ENCODE measurements at places on chromosomes 4 and X.

DNA sequence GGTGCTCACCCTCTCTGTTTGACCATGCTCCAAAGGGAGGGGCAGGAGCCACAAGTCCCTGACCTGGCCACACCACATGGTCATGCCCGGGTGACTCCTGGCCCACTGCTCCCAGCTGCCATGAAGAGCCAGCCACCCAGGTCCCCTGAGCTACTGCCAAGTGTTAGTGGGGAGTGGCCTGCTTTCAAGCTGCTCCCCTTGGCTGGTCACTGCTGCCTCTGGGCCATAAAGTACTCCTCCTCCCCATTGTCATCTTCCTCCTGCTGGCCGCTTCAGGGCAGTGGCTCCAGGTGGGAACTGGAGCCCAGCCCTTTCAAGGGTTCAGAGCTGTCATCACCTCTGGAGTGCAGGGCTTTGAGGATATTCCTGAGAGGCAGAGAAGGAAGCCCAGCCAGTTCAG, 27.3 kb upstream of the RBBP7 start:
- H3K36me3 ChIP-seq = no peaks in the 10 kb centered on the region
- H3K27ac ChIP-seq = no peak overlapping the region
- no peaks in the 10 kb centered on the region for H3K4me1 ChIP-seq
- H3K27me3 ChIP-seq = no peaks in the 10 kb centered on the region

DNA sequence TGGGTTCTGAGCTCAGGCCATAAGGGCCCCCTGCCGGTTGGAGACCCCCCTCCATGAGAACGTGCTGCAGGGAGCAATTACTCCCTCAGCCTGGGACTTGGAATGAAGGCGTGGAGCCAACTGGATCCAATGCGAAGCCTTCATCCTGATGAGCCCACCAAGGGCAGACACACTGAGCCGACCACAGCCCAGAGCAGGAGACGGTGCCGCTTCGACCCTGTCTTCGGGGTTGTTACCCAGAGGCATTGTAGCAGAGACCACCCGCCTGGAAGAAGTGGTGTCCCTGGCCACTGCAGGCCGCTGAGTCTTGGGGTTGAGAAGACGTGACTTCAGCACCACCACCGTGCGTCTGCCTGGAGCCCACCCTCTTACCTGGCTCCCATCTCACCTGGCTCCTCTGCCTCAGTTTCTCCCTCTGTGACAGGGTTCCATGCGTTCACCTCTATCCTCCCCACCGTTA, 7.0 kb upstream of the NKX1-1 start:
- peaks cover 33% of the 10 kb centered on the region for H3K27me3 ChIP-seq
- DNase-seq = peak; percentile 9
- no peaks in the 10 kb centered on the region for H3K4me1 ChIP-seq
- H3K4me3 ChIP-seq = no peak overlapping the region

DNA sequence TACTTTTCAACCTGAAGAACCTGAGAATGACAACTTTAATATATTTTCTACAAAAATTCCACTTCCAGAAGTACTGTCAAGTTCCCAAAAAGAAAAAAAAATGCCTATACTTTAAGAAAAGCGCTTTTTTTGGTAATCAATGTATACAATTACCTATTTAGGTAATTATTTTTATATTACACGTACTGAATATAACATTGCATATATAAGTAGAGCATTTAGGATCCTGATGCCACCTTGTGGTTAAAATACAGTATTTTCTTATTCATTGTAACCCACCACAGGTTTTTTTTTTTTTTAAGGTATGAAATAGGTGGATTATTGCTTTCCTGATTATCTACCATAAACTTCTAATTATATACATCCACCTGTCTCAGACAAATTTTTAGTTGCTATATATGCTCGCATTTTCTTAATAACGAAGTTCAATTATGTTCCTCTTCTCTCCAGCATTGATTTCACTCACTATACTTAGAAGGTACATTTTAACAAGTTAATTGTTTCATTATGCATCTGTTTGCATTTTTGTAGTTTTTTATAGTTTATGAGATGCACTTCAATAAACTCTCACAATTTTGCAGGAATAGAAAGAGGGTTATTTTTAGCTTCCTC, 5.2 kb downstream of the MAP9 start:
- H3K4me3 ChIP-seq = no peak overlapping the region
- H3K27ac ChIP-seq = no peak overlapping the region
- H3K27me3 ChIP-seq = no peaks in the 10 kb centered on the region
- DNase-seq = no peak
- H3K36me3 ChIP-seq = no peaks in the 10 kb centered on the region

DNA sequence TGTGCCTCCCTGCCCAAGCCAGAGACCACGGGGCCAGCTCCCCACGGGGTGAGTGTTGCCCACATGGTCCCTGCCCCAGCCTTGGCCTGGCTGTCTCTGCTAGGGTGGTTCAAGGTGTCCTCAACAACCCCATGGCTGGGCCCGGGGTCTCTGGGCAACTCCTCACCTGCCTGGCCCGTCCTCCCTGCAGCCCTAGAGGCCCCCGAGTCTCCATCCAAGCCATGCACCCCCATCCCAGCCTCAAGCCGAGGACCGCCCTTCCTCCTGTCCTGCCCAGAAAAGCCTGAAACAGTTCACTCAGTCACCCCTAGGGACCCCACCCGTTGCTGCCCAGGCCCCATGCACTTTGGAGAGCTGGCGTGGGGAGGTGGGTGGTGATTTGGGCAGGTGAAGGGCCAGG, 120.9 kb downstream of the FAM53A start:
- H3K4me3 ChIP-seq = no peak overlapping the region
- DNase-seq = no peak
- H3K36me3 ChIP-seq = no peaks in the 10 kb centered on the region
- H3K27me3 ChIP-seq = peaks cover 5% of the 10 kb centered on the region
- H3K27ac ChIP-seq = no peak overlapping the region

DNA sequence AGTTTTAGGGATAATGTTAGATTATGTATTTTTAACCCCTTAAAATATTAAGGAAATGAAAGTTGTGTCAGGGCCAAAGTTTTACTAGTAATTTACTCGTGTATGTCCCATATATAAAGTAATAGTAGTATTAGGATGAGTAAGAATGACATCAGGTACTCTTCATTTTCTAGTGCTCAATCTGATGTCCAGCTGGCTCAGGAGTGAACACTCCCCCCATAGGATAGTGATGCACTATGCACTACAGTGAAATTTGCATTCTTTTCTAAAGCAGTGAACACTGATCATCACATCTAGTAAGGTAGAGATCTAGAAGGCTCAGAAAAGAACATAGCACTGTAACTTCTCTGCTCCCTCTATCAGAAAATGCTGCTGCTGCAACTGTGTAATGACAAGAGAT, 409.7 kb downstream of the GLUD2 start:
- H3K4me3 ChIP-seq = no peak overlapping the region
- H3K4me1 ChIP-seq = no peaks in the 10 kb centered on the region
- no peaks in the 10 kb centered on the region for H3K36me3 ChIP-seq
- H3K27me3 ChIP-seq = no peaks in the 10 kb centered on the region
- DNase-seq = no peak

- H3K27me3 ChIP-seq = no peaks in the 10 kb centered on the region
- no peak overlapping the region for H3K4me3 ChIP-seq
- H3K4me1 ChIP-seq = peaks cover 13% of the 10 kb centered on the region
- no peaks in the 10 kb centered on the region for H3K36me3 ChIP-seq
Observed at GRCh38 chr4:7967501-7968261, 28.0 kb upstream of the AFAP1 start.

- no peaks in the 10 kb centered on the region for H3K27me3 ChIP-seq
- H3K36me3 ChIP-seq = no peaks in the 10 kb centered on the region
- H3K4me1 ChIP-seq = no peaks in the 10 kb centered on the region
Observed at GRCh38 chrX:14411326-14411725, 118.0 kb upstream of the GLRA2 start.

GRCh38 chr4:179867300-179867878, 2375.8 kb upstream of the TENM3 start:
- H3K4me1 ChIP-seq = no peaks in the 10 kb centered on the region
- H3K27me3 ChIP-seq = no peaks in the 10 kb centered on the region
- DNase-seq = peak; percentile 49
- no peak overlapping the region for H3K4me3 ChIP-seq
- H3K27ac ChIP-seq = no peak overlapping the region

- no peak overlapping the region for H3K4me3 ChIP-seq
- H3K36me3 ChIP-seq = no peaks in the 10 kb centered on the region
- H3K27ac ChIP-seq = no peak overlapping the region
- DNase-seq = no peak
Observed at GRCh38 chrX:65607070-65607742, 60.2 kb upstream of the MSN start.

GRCh38 chrX:48957477-48957826, at the start of gene OTUD5:
TSS of gene OTUD5 (minus strand) at chrX:48957607. CDS start at chrX:48957570, 37 bp downstream.
- peak within 1 kb of the TSS; percentile 94 for H3K27ac ChIP-seq
- no peaks in the 10 kb centered on the region for H3K27me3 ChIP-seq
- no peaks in the 10 kb centered on the region for H3K36me3 ChIP-seq
- peak within 1 kb of the TSS; percentile 57 for H3K4me3 ChIP-seq
- no peak for DNase-seq

DNA sequence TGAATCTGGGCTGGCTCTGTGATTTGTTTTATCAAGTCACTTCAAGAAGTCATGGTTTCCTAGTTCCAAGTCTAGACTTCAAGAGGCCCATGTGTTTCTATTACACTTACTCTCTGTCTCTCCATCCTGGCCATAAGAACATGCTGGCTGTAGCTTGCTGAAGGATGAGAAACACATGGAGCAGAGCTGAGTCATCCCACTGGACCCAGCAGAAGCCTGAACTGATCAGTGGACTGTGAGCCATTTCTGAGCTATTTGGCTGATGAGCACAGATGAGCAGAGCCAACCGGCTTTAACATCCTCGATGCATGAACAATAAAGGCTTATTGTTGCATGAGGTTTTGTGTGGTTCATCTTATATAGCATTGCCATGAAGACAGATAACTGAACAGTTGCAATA, 290.6 kb upstream of the BOD1L1 start:
- H3K4me1 ChIP-seq = no peaks in the 10 kb centered on the region
- DNase-seq = peak; percentile 27
- no peak overlapping the region for H3K27ac ChIP-seq

GRCh38 chr4:186780291-186781031, 56.8 kb upstream of the FAT1 start:
- H3K27ac ChIP-seq = no peak overlapping the region
- H3K36me3 ChIP-seq = no peaks in the 10 kb centered on the region
- no peaks in the 10 kb centered on the region for H3K4me1 ChIP-seq
- DNase-seq = no peak
- no peaks in the 10 kb centered on the region for H3K27me3 ChIP-seq

GRCh38 chr4:113675731-113676697, 85.5 kb downstream of the CAMK2D start:
- H3K36me3 ChIP-seq = no peaks in the 10 kb centered on the region
- no peak for DNase-seq
- H3K27ac ChIP-seq = no peak overlapping the region
- H3K4me3 ChIP-seq = no peak overlapping the region

- peak; percentile 34 for DNase-seq
- H3K4me3 ChIP-seq = peak overlapping the region; percentile 53
- H3K27ac ChIP-seq = no peak overlapping the region
Observed at GRCh38 chr4:24471486-24472160, 112.7 kb downstream of the DHX15 start.

DNA sequence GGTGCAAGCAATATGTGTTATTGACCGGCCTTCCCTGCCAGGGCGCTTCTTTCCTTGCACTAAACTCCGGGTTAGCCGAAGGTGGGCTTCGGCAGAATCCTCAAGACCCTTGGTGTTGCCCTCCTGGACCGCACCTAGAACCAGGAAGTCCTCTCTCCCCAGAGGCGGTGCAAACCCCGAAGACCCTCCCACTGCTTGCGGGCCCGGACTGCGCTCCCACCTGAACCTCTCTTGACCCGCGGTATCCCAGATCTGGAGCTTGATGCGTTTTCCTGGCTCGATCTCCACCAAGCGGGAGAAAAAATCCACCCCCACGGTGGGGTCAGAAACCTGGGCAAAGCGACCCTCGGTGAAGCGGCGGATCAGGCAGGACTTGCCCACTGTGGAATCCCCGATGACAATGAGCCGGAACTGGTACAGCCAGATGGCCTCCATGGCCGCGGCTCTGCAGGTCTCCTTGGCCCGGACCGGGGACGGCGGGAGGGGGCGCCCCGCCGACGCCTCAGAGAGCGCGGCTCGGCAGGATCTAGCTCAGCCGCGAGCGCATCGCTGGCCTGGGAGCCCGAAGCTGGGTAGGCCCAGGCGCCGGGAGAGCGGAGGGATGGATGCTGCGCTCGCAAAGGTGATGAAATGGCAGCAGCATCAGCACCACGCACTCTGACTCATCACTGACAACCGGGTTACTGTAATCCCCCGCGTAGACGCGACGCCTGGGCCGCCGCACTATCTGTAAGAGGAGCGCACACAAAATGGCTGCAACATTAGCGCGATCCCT, at the start of gene RAB39B:
RAB39B (minus strand) TSS at position 638 of the 775 bp plus-strand sequence; CDS start at position 435, 203 bp downstream.
- no peaks in the 10 kb centered on the region for H3K36me3 ChIP-seq
- H3K27ac ChIP-seq = no peak within 1 kb of the TSS
- DNase-seq = peak; percentile 35
- H3K4me3 ChIP-seq = peak within 1 kb of the TSS; percentile 22
- no peaks in the 10 kb centered on the region for H3K27me3 ChIP-seq

GRCh38 chrX:1491851-1492349, 39.2 kb upstream of the ASMTL start:
- no peak overlapping the region for H3K27ac ChIP-seq
- H3K36me3 ChIP-seq = no peaks in the 10 kb centered on the region
- H3K4me1 ChIP-seq = no peaks in the 10 kb centered on the region
- DNase-seq = no peak

GRCh38 chrX:72025236-72025770, 106.4 kb downstream of the RTL5 start:
- no peaks in the 10 kb centered on the region for H3K27me3 ChIP-seq
- H3K4me3 ChIP-seq = no peak overlapping the region
- H3K36me3 ChIP-seq = no peaks in the 10 kb centered on the region
- peak; percentile 10 for DNase-seq
- H3K4me1 ChIP-seq = no peaks in the 10 kb centered on the region

DNA sequence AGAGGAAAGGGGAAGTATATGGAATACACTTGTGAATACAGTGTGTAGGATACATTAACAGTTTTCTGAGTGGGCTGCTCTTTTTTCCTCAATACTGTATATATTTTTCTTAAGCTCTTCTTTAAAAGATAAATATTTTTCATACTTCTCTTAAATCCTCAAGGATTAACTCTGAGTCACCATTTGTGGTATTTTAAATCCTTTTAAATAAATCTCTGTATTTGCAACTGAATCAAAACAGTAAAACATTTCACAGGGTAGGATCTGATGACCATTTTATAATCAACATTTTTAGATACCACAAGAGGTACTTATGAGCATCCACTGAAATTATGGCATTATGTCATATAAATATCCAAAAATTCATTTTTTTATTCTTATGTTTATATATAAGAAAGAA, 87.6 kb downstream of the GAB1 start:
- no peak overlapping the region for H3K4me3 ChIP-seq
- no peaks in the 10 kb centered on the region for H3K4me1 ChIP-seq
- DNase-seq = no peak

- no peaks in the 10 kb centered on the region for H3K4me1 ChIP-seq
- peaks cover 8% of the 10 kb centered on the region for H3K36me3 ChIP-seq
- no peak overlapping the region for H3K4me3 ChIP-seq
- no peak overlapping the region for H3K27ac ChIP-seq
Observed at GRCh38 chr4:158861766-158862165, 92.9 kb downstream of the FNIP2 start.
